Forelimb muscle (tissue), 1 donor: ENCODE measurements at places on chromosomes 4 and X. TPM values are rescaled to one million over a fixed set of nuclear protein-coding genes. Genes with fewer than 3 reads are reported as not detected.
A peak's percentile ranks its signal among the peaks of the same experiment; 100 is the strongest.

DNA sequence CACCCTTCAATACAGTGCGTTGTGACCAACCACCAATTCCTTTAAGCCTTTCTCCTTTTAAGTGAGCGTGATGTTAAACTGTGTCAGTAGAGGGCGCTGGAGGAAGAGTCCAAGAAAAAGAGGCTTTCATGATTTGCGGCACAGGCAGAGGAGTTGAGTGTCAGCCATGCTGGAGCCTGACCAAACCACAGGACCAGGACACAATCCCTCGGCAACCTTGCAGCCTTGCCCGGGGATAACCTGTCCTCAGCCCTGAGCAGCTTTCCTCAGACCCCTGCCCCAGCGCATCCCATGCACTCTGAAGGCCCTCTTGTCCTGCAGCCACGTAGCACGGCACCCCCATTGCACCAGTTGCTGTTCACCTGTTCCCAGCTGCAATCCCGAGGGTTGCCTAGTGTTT is 53.5 kb upstream of the SMIM31 start:
- DNase-seq: no peak

GRCh38 chr4:123619326-123619725 is 222.7 kb downstream of the SPRY1 start:
- DNase-seq: no peak

DNA sequence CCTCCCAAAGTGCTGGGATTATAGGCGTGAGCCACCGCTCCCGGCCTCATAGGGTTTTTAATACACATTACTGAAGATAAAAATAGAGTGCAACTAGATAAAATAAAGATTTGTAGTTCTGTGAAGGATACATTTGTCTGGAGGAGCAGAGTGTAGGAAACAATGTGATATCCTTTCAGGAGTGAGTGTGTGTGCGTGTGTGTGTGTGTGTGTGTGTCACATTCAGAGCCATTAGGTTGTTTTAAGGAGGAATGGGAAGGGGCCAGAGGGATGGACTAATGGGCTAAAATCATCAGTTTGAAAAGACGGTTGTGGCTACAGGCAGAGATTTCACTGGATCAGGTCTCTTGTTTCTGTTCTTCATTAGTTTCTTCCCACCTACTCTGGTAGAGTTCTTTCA is 40.0 kb downstream of the RBPJ start:
- no peak for DNase-seq

Gene ANOS1
- polyA plus RNA-seq: 27.7 TPM

DNA sequence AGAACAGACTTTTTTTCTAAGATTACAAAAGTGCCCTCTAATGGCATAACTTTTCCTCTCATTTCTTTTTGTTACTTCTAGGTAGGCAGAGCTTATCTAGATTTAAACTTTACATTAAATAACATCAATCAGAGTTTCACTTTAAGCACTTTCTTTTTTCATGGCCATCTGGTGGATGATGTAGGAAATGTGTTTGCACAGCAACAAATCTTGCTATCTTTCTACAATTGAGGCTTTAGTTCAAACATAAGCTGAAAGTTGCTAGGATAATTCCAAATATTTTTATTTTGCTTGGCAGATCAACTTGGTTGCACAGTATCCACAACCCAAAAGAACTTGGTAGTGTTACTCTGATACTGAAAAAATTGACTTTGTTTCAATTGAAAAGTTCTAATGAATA is 22.0 kb downstream of the NDNF start:
- DNase-seq: no peak

GRCh38 chrX:55767100-55767499 is 49.6 kb downstream of the RRAGB start:
- no peak for DNase-seq

DNA sequence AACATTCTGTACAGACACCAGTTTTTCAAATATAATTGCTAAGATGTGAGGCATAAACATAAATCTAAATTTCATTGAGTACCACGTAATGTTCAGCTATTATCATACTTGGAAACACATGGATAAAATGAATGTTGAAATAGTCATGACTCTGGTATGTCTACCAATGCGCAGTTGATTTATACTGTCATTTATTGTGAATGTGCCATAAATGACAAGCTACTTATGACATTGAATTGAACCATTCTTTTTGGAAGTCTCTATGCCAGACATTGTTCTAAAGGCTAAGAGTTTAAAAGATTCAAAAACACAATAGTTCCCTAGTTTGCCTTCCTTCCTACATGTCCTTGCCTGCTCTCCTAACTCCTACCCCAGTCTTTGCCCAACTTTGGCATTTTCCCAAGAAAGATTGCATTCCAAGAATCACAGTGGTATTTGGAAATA is 96.6 kb upstream of the DMD start:
- DNase-seq: no peak

Gene PGAM4
- polyA plus RNA-seq: not detected

Gene IL9R
- not detected for polyA plus RNA-seq

GRCh38 chr4:6362896-6363295 is 93.2 kb downstream of the WFS1 start:
- no peak for DNase-seq

- DNase-seq: no peak
Observed at GRCh38 chrX:1455948-1456280, 3.2 kb upstream of the ASMTL start.

Gene CRMP1
- polyA plus RNA-seq: 19.4 TPM

Gene VGLL1
- polyA plus RNA-seq: not detected

Gene RHOXF1
- polyA plus RNA-seq: not detected

Gene TRPC5OS
- polyA plus RNA-seq: 0.29 TPM

Gene DRP2
- 1.6 TPM for polyA plus RNA-seq

GRCh38 chrX:20313899-20314298 is 47.2 kb upstream of the RPS6KA3 start:
- no peak for DNase-seq

- no peak for DNase-seq
Observed at GRCh38 chrX:99914635-99915034, 495.4 kb downstream of the PCDH19 start.

GRCh38 chr4:1401409-1402020 is 4.7 kb downstream of the NKX1-1 start:
- no peak for DNase-seq

DNA sequence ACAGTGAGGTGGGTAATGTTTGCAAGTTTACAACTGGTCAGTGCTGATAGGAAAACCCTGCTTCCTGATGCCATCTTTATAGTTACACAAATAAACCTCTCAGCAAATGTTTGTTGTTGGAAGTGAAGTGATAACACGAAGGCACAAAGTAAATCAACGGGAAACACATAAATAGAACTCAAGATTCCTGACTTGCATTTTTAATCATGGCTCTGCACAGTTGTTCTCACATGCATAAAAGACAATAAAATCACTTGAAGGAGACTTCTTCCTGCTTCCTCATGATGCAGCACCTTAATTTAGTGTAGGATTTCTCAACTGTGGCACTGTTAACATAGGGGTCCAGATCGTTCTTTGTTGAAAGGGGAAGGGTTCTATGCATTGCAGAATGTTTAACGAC is 907.7 kb downstream of the RAB28 start:
- no peak for DNase-seq

GRCh38 chr4:105215609-105216313 is 69.1 kb downstream of the TET2 start:
- DNase-seq: no peak

DNA sequence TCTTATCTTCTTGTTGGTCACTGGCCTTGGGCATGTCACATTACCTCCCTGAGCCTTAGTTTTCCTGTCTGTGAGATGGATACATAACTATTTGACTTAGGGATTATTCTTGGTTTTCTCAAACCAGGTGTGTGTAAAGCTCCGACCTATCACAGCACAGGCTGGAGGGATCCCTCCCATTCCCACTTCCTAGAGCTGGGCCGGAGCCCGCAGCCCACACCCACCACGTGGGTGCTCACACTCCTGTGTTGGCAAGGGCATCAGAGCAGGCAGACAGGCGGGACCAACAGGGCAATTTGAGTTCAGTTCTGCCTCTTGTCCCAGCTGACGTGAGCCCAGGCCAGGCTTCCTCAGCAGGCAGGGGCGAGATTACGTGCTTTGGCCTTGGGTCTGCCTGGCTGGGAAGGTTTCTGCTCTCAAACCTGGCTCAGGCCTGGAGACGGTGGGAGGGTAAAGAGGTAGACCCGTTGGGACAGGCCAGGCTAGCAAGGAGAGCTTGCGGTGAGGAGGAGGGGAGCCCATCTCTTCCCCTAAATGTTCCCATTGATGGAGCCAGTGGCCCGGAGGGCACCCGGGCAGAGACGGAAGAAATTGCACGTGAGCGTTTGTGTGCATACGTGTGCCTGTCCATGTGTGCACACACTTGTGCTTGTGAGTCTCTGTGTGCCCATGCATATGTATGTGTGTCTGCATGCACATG is 734 bp upstream of the SH3TC1 start:
- no peak for DNase-seq

GRCh38 chrX:40154250-40154852 is 56.6 kb upstream of the BCOR start:
- DNase-seq: no peak

DNA sequence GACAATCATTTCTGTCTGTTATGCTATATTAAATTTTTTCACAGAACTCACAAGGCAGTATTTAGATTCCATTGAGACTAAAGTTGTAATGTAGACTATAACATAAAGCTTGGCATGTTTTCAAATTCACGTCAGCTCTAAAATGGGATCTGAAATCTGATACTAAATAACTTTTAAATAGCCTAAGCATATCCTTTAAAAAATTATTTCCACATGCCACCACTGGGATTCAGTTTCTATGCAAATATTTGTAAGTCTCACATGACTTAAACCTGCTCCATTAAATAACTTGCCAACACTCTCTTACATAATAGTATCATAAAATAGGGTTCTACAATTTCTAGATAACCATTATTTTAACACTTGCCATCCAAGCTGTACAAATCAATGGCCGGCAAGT is 32.4 kb downstream of the KLHL8 start:
- peak; percentile 45 for DNase-seq

GRCh38 chrX:153662266-153662665 is 11.3 kb downstream of the PNCK start:
- no peak for DNase-seq

- DNase-seq: no peak
Observed at GRCh38 chr4:141702472-141703182, 66.2 kb downstream of the IL15 start.

Gene ANKRD50
- polyA plus RNA-seq: 61.7 TPM

Gene SLC4A4
- polyA plus RNA-seq: 10.4 TPM

- DNase-seq: no peak
Observed at GRCh38 chr4:128357286-128357685, 69.7 kb upstream of the PGRMC2 start.

DNA sequence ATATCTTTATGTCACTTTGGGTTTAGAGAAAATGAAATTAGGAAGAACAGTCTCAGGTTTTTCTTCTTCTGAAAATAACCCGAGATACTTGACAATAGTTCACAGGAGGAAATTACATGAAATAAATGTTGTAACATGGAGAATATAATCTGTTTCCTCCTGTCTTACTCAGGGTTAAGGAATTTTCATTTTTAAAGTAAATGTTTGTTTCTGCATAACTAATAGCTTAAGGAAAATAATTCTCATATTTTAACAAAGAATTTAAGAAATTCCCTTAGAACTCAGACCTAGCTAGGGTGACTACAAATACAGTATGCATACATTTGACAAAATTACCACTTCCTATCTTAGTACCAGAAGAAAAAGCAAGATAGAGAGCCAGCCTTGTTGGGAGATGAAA is 17.2 kb upstream of the SPRY1 start:
- DNase-seq: no peak

DNA sequence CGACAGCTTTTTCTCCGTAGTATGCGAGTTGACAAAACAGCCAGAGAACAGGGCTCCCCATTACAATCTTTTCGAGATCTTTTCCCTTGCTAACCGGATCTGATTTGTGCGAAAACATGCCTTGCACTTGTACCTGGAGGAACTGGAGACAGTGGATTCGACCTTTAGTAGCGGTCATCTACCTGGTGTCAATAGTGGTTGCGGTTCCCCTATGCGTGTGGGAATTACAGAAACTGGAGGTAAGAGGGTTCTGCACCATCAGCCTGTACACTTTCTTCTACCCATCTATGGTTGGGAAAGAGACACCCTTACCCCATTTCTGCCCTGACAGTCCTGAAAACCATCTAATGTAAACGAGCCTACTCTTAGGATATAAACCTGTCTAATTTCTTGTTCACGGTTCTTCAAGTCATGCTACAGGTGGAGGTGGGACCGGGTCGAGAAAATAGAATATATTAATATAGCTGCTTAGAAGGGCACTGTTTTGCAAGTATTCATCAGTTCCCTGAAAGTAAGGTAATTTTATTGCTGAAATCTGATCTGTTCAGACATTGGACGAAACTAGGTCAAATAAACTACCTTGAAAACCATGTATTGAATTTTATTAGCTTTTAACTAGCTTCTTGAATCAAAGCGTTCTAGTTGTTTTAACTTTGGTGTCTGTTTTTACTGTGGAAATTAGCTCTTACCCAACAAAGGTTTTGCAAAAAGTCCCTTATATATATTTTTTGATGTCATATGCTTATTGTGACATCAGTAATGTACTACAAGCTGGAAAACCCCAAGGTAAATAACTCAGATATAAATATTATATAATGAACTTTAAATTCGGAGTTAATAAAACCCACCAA is 869 bp downstream of the TMEM184C start:
- DNase-seq: no peak
